ENCODE measurements at places on chromosomes 6 and 20.
A peak's percentile ranks its signal among the peaks of the same experiment; 100 is the strongest.

DNA sequence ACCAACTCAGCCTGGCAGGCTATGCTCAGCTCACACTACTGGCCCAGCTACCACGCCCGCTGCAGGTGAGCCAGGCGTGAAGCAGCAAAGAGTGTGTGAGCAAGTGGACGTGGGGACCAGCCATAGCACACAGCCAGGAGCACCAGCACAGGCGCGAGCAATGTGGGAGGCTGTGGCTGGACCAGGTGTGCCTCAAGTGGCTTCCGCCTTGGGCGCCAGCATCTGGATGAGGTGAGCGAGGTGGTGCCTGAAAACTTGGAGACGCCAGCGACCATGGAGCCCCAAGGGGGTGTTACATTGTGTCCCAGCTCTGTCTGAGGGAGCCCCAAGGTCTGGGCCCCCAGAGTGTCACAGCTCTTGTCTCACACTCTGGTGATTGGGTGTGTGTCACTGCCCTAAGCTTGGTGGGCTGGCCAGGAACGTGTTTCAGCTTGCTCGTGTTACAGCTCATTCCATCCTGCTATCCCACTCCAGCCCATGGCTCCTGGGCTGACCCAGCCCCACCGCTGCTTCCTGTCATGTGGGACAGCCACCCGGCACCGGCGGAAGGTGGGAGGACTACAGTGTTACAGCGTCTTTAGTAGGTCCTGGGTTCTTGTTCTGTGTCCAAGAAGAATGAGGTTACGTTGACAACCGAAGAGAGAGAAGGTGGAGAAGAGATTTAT lies 508.0 kb upstream of the MMS22L start:
- DNase-seq, result no peak

DNA sequence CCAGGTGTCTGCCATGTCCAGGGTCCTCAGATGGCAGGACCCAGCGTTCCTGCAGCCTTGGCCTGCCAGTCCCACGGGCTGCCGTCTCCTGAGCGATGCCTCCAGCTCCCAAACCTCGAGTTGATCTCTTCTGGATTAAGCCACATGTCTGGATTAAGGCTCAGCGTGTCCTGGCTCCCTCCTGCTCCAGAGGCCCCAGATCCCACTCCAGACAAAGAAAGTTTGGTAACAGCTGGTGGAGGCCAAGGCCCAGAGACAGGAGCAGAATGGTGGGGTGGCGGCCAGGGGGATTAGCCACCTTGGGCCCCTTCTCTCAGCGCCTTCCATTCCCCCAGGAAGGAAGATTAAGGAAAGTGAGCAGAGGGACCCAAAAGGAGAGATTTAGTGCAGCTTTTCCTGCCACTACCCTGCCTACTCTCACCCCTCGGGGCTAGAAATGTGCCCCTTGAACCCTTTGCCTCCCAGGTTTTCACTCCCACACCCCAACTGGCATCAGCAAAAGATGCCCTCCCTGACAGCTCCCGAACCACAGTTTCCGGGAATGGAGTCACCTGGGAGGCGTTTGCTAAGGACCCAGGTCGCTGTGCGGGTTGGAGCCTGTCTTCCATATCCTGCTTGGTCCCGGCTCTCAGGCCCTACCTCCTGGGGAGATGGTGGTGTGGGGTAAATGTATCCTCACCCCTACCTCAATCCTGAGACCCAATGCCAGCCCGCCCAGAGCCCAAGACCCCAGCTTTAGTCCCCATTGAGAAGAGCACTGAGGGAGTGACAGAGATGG lies 6.9 kb downstream of the SPDEF start:
- DNase-seq, result no peak

GRCh38 chr20:44209686-44210405 lies 725 bp downstream of the OSER1 start:
- DNase-seq, result no peak

- DNase-seq, result peak; percentile 77
Observed at GRCh38 chr20:46400253-46400652, 6.2 kb downstream of the ELMO2 start.

- DNase-seq, result peak; percentile 8
Observed at GRCh38 chr6:89736893-89737292, 82.7 kb downstream of the MDN1 start.

DNA sequence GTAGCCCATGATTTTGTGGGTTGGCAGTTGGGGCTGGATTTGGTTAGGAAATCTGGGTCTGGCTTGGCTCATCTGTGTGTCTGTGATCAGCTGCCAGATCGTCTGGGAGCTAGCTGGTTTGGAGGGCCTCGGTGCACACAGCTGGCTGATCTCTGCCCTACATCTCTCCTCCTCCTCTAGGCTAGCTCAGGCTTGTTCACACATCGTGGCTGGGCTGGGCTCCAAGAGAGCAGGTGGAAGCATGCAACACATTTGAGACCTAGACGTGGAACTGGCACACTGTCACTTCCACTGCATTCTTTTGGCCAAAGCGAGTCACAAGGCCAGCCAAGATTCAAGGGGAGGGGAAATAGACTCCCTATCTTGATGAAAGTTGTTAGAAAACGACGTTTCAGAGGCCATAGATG lies 15.9 kb downstream of the NDUFAF5 start:
- DNase-seq, result peak; percentile 27

- DNase-seq, result no peak
Observed at GRCh38 chr6:6620766-6621425, 32.4 kb downstream of the LY86 start.

DNA sequence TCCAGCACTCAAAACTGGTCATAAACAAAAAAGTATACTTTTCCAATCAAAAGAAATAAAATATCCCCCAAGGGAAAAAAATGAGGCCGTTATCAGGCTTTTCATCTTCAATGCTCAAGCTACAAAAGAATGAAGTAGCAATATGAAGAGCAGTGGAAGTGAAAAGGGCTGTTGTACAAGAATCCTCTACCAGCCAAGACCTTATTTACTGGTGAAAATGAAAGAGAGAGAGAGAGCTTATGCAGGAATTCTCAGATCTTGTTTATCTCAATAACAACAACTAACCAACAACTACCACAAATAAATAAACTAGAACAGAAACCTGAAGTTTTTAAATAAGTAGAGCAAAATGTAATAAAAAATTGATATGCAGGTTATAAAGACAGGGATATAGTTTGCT lies 400.6 kb downstream of the HDGFL1 start:
- DNase-seq, result no peak

- DNase-seq, result no peak
Observed at GRCh38 chr6:29107758-29108157, at the start of gene OR2J3. TSS of gene OR2J3 (plus strand) at chr6:29108058. CDS start at chr6:29111891, 3,833 bp downstream.

- no peak for DNase-seq
Observed at GRCh38 chr6:22361576-22361975, 64.7 kb upstream of the PRL start.

DNA sequence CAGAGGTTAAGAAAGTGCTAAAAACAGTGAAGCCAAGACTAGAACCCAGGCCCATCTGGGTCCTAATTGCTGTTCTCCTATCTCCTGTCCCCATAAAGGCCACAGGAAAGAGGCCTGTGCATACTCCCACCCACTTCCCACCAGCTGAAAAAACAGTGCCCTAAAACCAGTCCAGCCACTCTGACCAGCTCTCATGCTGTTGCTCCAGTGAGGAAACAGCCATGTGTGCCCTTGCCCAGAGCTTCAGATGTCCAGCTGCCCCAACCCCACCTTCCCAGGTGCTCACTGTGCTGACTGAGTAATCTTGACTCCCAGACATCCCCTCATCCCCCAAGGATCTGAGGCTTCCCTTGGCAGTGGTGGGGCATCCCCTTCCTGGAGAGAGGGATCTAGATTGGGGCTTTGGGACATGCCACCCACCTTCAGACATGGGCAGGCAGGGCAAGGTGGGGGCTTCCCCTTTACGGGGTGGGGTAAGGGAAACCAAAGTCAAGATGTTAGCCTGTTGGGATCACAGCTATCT lies 28.7 kb downstream of the KCNK5 start:
- no peak for DNase-seq

All from KBM-7 (cell line).